Fibroblast of gingiva (primary cell): ENCODE measurements at places on chromosomes 1 and 21.

- DNase-seq, result no peak
Observed at GRCh38 chr1:74824497-74825107, 91.7 kb downstream of the TYW3 start.

DNA sequence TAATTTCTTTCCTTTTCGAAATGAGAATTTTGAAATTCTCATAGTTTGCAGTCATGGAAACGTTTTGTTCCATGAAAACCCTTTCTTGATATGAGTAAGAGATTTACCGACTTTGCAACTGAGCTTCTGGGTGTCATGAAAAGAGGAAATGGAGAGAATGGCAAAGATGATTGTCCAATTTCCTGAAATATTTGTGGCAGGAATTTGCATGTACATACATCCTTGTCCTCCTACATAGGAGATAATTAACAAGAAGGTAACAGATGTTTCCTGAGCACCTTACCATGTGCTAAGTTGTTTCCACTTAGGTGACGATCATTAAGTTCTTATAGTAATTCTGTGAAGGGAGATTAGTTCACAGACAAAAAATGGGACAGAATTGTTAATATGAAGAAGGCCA, 170.7 kb downstream of the NEGR1 start:
- no peak for DNase-seq

GRCh38 chr1:117654493-117655219, 48.8 kb downstream of the TENT5C start:
- DNase-seq, result no peak

DNA sequence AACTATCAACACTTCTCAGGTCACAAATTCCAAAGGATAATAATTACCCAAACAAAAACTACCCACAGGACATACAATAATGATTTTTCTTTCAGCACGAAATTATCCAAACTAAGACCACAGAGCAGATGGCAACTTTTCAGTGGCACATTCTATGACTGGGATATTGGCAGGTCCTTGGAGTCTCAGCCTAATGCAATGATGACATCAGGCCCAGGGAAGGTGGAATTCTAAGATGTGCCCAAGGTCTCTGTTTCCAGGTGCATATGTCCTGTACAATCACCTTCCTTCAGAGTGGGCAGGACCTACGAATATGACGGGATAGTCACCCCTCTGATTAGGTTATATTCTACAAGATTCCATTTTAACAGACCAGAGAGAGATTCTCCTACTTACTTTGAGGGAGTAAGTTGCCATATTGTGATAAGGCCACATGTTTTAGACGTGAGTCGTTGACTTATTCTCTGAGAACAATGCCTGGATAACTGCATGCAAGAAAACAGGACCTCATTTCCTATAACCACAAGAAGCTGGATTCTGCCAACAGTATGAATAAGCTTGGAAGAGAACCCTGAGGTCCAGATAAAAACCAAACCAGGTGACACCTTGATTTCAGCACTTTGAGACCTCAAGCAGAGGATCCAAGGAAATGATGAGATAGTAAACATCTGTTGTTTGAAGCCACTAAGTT, 69.9 kb downstream of the ZC3H11B start:
- DNase-seq, result no peak
